ENCODE measurements at places on chromosomes 2 and 18.
A peak's percentile ranks its signal among the peaks of the same experiment; 100 is the strongest.

- DNase-seq, result no peak
Observed at GRCh38 chr2:121253674-121254240, 31.2 kb downstream of the TFCP2L1 start.

DNA sequence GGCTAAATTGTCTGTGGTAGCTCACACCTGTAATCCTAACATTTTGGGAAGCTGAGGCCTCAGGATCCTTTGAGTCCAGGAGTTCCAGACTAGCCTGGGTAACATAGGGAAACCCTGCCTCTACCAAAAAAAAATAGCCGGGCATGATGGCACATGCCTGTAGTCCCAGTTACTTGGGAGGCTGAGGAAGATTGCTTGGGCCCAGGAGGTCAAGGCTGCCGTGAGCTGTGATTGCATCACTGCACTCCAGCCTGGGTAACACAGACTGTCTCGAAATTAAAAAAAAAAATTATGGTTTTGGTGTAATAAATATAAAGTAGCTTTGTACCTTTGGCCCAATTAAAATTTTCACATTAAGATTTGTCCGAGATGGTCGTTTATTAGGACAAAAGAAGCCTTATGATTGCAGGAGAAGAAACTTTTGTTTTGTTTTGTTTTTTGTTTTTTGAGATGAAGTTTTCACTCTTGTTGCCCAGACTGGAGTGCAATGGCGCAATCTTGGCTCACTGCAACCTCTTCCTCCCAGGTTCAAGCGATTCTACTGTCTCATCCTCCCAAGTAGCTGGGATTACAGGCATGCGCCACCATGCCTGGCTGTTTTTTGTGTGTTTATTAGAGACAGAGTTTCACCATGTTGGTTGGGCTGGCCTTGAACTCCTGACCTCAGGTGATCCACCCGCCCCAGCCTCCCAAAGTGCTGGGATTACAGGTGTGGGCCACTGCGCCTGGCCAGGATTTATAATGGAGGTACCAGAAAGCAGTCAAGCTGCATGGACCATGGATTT lies 4.1 kb downstream of the MTA3 start:
- DNase-seq, result no peak

DNA sequence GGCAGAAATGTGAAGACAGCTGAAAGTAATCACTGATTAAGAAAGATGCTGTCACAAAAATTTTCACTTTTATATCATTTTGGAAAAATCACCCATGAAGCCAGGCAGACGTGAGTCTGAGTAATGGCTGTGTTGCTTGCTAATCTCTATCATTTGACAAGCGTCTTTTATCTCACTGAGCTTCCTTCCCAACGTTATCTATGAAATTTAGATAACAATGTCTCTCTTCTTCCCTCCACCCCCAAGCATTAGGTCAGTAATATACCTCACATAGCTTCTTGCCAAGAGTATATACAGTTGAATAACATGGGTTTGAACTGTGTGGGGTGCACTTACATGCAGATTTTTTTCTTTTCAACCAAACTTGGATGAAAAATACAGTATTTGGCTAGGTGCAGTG lies 388.6 kb upstream of the NRXN1 start:
- DNase-seq, result no peak

- no peak for DNase-seq
Observed at GRCh38 chr2:37301408-37301807, 23.2 kb downstream of the PRKD3 start.

GRCh38 chr2:29509878-29510277 lies 394.7 kb downstream of the CLIP4 start:
- no peak for DNase-seq

GRCh38 chr2:135144343-135144742 lies 92.3 kb downstream of the RAB3GAP1 start:
- no peak for DNase-seq

GRCh38 chr18:7754725-7755181 lies 187.6 kb downstream of the PTPRM start:
- peak; percentile 35 for DNase-seq

- DNase-seq, result no peak
Observed at GRCh38 chr2:175640655-175641054, 361.4 kb downstream of the LNPK start.

- no peak for DNase-seq
Observed at GRCh38 chr2:147538088-147538487, 306.7 kb upstream of the ACVR2A start.

- DNase-seq, result peak; percentile 79
Observed at GRCh38 chr2:164840930-164841718, 499 bp downstream of the COBLL1 start.

DNA sequence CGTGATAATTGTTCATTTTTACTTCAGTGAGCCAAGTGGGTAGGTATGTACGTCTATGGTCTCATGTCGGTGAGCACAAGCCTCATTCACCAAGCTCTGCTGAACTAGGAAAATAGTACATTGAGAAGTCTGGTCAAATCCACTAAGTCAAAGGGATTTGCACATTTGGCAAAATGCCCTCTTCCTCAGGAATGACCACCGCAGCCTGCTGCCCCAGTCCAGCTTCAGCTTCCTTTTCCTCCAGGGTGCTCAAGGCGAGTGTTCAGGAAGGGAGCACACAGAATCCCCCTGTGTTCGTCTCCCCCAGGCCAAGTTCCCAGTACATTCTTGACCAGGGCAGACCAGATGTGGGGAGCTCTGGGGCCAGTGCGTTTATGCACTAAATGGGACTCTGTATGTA lies 23.0 kb downstream of the TCF7L1 start:
- no peak for DNase-seq

DNA sequence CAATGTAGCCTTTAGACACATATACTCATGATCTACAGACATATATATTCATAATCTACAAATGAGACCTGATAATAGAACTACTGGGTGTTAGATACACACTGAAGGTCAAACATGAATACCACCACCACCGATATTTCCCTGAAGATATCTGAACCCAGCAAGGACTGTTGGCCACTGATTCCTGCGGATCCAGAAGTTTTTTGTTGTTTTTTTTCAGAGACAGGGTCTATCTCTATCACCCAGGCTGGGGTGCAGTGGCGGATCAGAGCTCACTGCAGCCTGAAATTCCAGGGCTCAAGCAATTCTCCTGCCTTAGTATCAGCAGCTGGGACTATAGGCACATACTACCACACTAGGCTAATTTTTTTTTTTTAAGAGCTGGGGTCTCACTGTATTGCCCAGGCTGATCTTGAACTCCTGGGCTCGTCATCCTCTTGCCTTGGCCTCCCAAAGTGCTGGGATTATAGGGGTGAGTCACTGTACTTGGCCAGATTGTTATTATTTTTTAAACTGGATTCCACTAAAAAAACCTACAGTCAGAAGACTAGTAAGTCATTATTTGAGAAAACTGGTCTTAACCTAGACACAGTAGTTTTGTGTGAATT lies 1.8 kb downstream of the METTL5 start:
- DNase-seq, result no peak

GRCh38 chr18:48072428-48073204 lies 142.2 kb upstream of the SMAD2 start:
- DNase-seq, result peak; percentile 55

- DNase-seq, result no peak
Observed at GRCh38 chr2:12303181-12304030, 413.3 kb upstream of the TRIB2 start.

DNA sequence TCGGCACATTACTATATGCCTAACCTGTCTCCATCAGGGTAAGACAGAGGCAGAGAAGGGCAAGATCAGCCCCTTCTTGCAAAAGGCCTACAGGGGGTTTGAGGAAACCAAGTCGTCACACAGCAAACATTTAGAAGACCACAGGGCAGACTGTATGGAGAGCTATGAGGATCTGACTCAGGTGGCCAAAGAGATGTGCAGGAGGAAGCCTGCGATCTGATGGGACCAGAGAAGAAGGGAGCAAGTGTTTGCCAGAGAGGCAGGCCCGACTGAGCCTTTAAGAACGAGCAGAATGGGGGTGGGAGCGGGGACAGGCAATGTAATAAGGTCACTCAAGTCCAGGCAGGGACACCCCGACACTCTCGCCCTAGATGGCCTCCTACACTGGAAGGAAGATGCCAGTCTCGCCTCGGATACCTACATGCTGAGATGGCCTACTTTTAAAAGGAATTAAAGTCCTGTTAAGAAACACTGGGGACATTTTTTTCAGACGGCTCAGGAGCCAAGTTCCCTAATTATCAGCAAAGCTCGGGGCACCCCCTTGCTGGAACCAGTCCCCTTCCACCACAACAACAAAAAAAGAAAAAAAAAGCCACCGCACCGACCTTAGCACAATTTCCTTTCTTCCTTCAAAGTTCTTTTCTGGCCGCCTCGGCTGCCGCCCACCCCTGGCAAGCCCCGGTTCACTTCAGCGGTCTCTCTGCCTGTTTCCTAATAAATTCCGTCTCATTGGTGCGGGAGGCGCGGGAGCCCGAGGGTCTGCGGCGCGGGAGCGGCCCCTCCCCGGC lies 1.5 kb downstream of the SFXN5 start:
- DNase-seq, result no peak

DNA sequence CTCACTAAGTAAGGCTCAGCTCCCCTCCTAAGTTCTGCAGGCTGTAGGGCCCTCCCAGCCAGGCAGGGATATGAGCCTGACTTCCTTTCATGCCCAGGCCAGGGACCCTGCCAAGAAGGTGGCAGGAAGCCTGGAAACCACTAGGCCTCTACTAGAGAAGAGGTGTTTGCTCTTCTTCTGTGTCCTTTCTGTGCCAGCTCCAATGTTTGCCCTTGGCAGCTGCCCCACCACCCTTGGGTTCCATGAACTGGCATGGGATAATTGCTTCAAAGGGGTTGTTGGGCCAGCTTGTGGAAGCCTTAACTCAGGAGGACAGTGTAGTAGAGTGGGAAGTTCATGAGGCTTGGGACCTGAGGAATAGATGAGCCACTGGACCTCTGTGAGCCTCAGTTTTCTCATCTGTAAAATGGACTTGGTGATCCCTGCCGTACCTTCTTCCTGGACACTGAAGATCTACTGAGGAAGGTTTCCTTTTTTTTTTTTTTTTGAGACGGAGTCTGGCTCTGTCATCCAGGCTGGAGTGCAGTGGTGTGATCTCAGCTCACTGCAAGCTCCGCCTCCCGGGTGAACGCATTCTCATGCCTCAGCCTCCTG lies 3.9 kb downstream of the SLC35F6 start:
- no peak for DNase-seq

DNA sequence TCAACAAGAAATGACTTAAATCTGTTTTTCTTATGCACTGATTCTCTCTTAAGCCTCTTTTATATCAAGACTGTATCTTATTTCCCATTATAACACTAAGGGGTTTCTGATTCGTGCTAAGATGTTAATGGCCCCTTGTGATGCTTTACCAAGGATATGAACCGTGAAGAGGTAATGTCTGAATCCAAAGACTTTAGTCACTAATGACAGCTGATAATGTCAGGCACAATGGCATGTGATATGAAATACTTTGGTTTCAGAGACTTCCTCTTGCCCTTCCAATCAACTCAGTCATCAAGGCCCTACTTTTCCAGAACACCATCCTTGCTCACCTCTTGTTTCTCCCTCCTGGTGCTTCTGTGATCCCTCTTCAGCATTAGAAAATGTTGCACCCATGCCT lies 262.8 kb downstream of the KCNE4 start:
- no peak for DNase-seq

DNA sequence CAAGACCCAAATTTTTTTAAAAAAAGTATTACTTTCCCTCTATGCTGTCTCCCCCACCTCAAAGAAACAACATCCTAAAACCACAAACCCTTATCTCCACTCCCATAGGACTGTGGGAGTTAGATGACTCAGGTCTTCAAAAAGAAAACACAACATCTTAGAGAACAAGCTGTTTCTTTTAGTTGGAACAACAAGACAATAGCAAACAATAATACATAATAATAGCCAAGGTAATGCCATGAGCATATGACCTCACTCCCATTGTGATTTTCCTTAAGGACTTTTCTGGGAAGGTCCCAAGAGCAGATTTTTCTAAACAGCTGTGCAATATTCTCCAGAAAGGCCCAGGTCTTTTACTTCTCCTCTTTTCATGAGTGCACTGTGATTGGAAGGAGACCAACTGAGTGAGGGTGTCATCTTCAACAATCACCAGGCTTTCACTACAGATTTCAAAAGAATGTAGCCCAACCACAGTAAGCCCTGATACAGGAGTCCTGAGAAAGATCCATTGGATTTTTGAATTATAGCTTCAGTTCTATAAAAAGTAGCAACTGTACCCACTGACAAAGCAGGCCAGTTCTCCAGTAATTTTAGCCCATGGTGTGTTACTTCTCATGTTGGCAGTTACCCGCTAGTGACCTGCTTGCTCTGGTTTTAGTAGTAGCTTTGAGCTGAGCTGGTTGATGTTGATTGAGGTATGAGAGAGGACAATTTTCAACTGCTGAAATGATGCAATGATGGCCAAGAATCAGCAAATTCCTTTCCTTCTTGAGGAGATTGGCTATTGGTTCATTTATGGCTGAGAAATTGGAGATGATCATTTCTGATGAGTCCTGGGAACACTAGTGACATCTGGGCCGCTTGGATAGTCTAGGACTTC lies 144.5 kb upstream of the TCF4 start:
- no peak for DNase-seq

- DNase-seq, result no peak
Observed at GRCh38 chr2:164662868-164663631, 41.8 kb upstream of the GRB14 start.

- DNase-seq, result peak; percentile 68
Observed at GRCh38 chr2:50591642-50592041, 440.3 kb downstream of the NRXN1 start.

DNA sequence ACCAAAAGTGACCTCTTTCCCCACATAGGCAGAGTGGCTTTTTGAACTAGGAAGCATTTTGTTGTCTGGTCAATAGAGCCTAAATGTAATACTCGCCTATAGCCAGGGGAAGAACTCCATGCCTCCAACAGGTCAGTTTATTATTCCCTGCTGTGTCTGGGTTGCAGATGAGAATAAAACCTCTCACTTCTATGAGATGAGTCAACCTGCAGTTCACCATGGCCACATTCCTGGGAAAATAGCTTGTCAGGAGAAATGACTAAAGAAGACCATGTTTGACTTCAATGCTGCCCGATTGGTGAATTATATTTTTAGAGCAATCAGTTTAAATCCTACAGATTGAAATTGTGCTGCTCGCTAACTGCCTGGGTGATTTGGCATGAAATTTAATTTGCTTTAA lies 46.7 kb upstream of the LRRTM1 start:
- DNase-seq, result no peak

- peak; percentile 66 for DNase-seq
Observed at GRCh38 chr2:206800506-206801417, 35.4 kb downstream of the FASTKD2 start.

DNA sequence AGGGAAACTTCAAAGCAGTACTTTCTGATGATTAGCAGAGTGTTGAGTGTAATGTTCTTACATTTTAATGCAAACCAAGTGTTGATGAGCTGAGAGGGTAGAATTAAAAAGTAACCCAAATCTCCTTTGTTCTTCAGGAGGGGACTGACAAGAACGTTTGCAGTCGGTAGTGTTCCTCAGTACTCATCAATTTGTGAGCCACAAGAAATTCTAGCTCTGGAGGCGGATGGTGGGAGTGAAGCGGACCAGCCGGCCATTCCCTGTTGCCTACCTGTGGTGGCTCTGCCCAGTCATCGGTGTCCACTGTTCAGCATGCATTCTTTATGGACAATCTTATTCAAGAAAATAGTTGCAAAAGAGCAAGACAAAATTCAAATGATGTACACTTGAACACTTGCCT lies 438.6 kb upstream of the POU3F3 start:
- no peak for DNase-seq

GRCh38 chr18:42611134-42611533 lies 504.4 kb downstream of the RIT2 start:
- DNase-seq, result no peak

GRCh38 chr2:68716604-68717304 lies 17.9 kb upstream of the ARHGAP25 start:
- no peak for DNase-seq

All from left cardiac atrium (tissue), 4 donors.